Activated CD4-positive, alpha-beta T cell treated with anti-CD3 and anti-CD28 coated beads, Interleukin-2, amount 50 U/mL, for 4 hours (primary cell): ENCODE measurements at places on chromosomes 1 and 21.

DNA sequence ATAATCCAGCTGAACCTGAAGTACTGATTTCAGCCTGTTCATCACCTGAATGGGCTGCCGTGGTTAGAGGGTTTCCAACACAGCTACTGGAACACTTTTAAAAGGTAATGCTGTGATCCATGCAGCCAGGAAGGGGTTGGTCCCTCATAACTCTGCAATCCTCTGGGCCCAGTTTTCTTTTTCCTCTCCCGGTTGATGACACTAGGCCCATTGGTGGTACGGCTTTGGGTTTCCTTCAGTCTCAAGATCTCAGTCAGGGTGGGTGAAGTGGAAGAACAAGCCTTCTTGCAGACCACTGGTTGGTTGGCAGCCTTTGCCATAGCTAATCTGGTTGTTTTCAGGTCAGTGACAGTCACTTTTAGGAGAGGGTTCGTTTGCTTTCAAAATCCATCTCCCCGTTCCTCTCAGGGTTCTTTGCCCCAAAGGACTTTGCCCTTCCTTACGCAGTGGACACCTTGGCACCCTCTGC lies 502 bp upstream of the SLC35A3 start:
- no peak for DNase-seq

- DNase-seq: no peak
Observed at GRCh38 chr1:211831558-211832323, 1.2 kb upstream of the LPGAT1 start.

DNA sequence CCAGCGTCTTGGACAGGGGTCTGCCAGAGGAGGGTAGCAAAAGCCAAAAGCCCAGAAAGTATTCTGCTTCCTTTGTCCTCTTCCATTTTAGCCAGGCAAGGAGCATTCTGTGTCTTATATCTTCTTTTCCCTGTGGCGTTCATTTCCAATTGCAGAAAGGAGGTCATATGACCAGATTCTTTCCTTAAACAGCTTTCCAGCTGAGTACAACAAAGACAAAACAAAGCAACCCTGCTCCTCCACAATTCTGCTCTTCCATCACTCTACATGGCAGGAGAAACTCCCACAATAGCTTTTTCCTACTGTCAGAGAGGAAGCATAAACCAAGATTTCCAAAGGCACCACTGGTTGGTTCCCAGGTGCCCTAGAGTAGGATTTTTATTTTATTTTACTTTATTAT lies 19.7 kb downstream of the ENSA start:
- no peak for DNase-seq

- no peak for DNase-seq
Observed at GRCh38 chr1:27567146-27567526, 36.8 kb downstream of the AHDC1 start.

DNA sequence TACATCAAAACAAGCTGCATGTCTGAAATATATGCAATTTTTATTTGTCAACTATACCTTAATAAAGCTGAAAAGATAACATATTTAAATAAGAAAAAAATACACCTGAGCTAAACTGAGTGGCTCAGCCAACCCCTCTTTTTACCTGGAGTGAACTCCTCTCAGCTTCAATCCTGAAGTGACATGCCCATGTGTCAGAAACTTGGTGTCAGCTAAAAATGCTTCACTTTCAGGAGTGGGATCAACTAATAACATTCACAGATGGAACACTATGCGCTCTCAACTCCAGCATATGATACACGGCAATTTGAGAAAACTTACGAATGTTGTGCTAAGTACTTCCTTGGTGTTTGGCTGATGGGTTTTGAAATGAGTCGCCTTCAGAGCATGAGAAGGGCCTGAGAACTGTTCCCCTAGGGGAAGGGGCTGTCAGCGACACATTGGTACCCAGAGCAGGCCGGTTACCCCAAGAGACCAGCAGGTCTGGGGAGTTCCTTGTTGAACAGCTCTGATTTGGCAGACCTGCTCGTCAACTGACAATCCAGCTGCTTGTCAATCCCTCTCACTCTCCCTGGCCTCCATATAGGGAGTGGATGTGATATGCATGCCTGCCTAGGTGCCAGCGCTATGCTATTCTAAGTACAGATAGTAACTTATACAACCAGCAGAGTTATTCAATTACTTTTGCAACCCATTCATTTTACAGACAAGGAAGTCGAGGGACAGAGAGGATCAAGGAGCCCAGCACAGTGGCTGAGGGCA lies 267.7 kb downstream of the PCP4 start:
- no peak for DNase-seq

GRCh38 chr1:36731226-36732014 lies 248.7 kb upstream of the CSF3R start:
- no peak for DNase-seq

DNA sequence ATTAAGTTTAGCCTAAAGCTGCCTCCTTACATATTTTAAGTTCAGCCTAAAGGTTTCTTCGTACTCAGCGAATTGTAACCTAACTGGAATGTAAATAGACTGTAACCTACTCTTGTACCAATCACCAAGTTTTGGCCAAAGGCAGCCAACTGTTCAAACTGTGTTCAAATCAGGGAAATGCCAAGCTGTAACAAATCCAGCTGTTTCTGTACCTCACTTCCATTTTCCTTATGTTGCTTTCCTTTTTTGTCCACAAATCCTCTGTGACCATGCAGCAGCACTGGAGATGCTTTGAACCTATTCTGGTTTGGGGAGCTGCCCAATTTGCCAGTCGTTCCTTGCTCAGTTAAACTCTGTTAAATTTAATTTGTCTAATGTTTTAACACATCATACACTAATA lies 3.2 kb upstream of the APOBEC4 start:
- DNase-seq: no peak

DNA sequence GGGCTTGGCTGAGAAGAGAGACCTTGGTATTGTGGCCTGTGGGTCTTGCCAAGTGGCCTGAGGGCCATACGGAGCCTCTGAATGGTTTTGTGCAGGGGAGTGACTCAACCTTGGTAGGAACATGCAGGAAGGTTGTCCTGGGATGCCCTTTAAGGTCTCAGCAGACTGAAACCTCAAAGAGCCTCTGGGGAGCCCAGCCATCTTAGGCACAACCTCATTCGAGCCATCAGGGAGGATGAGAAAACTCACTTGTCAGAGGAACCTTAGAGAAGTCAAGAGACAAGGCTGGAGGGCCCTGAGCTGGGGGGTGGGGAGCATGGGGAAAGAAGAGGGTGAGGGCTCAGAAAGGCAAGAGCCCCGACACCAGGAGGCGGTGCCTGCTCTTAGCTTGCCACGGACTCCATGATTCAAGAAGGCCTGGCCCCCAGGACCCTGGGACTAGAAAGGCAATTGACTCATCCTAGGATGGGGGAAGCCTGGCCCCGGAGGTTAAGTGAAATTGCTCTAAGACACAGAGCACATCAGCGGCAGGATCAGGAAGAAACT lies 13.0 kb downstream of the IFI6 start:
- no peak for DNase-seq
